Effector memory CD8-positive, alpha-beta T cell (primary cell): ENCODE measurements at places on chromosomes 13 and 19.

DNA sequence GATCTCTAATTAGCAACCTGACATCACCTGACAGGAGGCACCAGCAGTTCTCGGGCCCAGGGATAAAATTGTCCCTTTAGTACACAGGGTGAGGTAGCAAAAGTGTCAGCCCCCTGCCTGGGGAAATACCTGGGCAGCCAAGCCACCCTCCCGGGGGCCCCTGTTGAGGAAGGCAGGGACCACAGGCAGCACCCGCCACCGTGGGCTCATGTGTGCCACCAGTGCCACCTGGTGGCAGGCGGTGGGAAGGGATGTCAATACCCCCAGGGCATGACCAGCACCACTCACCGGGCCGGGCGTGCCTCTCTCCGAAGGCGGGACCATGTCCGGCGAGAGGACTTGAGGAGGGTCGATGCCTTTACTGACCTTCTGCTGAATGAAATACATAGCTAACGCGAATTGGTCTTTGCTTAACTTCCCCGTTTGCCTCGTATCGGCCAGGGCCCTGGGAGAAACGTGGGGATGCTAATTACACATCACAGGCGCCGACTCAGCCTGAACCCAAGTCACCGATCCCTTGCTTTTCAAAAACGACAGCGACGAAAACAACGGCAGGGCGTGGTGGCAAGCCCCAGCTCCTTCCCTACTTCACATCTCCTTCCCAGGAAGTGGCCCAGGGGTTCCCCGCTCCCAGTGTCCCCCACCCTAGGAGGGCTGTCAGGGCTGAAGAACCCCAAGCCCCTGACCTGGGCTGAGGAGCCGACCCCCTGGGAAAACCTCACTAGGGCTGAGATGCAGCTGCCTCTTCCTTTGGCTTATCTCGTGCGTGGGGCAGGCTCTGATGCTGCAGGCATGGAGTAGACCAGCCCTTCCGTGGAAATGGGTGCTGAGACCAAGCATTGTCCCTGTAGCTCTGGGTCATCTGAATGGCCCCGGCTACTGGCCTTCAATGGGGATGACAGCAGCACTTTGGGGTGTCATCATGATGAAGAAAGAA lies 53.8 kb downstream of the EPS15L1 start:
- peak; percentile 57 for DNase-seq

DNA sequence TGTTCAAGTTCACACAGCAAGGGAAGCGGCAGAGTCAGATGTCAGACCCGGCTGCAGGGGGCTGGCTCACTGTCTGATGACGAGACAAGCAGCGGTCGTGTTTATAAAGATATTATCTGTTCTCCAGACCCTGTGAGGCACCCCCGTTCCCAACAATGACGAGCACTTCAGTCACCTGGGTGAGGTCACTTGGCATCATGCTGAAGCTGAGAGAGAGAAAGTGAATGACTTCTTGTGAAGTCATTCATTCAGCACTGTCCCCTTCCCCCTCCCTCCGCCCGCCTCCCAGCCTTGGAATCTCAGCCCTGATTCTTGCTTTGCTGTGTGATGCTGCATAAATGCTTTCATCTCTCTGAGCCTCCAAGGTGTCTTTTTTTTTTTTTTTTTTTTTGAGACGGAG lies 4.9 kb upstream of the LYPD3 start:
- no peak for DNase-seq

- DNase-seq, result no peak
Measured at GRCh38 chr13:50226515-50227155, 211.4 kb downstream of the KCNRG start.

- DNase-seq, result no peak
Measured at GRCh38 chr13:44172281-44172810, 201.3 kb upstream of the SERP2 start.

GRCh38 chr19:40623403-40624251 lies 22.5 kb downstream of the LTBP4 start:
- DNase-seq, result no peak

DNA sequence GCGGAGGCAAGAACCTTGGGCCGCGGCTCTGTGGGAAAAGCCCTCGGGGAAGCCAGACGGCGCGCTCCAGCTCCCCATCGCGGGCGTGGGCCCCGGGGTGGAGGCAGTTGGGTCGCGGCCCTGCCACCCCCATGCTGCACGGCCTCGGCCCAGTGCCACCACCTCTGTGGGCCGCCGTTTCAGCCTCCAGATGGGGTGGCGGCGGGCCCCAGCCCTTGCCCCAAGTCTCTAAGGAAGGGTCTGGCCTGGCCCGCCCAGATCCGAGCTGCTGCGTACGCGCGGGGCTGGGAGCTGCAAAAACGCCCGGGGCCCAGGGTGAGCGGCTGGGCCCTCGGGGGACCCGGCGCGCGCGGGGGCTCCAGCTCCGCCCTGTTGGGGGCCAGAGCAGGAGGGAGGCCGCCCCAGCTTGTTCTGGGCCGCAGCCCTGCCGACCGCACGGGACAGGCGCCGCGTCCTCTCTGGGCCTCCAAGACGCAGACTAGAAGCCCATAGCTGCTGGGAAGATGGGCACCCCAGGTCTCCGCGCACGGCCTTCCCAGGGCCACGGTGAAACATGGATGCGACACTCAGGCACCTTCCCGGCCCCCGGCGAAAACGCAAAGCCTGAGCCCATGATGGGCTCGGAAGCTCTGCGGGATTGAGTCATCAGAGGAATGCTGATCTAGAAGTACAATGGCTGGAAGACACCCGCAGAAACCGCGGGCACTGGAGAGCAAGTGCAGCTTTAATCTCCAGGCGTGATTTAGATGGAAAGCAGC lies 110.1 kb downstream of the KCTD15 start:
- DNase-seq, result no peak

GRCh38 chr13:41060082-41060723 lies 1.1 kb upstream of the WBP4 start:
- peak; percentile 38 for DNase-seq

GRCh38 chr13:25882466-25883357 lies 169.1 kb downstream of the SHISA2 start:
- no peak for DNase-seq
